ENCODE measurements at places on chromosomes 13 and 19. TPM values are rescaled to one million over a fixed set of nuclear protein-coding genes. Genes with fewer than 3 reads are reported as not detected.

- H3K4me1 ChIP-seq, result no peaks in the 10 kb centered on the region
- H3K27me3 ChIP-seq, result no peaks in the 10 kb centered on the region
- H3K27ac ChIP-seq, result no peak overlapping the region
- H3K36me3 ChIP-seq, result peaks cover 18% of the 10 kb centered on the region
- H3K4me3 ChIP-seq, result no peak overlapping the region
These were observed 11.3 kb downstream of the DDX39A start for GRCh38 chr19:14407605-14408484.

DNA sequence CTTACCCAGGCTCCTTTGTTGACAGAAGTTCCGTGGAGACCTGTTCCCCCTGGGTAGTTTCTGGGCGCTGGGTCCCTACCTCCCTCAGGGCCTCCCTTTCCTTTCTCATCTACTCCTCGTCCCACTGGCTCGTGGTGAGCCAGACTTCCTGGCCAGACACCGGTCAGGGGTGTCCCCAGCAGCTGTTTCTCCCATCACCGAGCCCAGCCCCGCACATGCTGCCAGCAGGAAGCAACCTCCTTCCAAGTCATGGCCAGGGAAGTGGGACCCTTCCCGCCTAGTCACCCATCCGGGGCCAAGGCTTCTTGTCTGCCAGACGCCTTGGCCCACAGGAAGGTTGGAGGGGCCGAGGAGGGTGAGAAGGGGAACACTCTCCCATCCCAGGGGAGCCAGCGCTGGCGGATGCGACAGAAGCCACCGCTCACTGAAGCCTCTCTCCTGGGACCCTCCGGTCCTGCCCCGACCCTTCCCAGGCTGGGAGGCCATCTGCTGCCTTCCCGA, 5.7 kb downstream of the PAK4 start:
- H3K27me3 ChIP-seq, result no peaks in the 10 kb centered on the region
- no peaks in the 10 kb centered on the region for H3K36me3 ChIP-seq
- H3K4me1 ChIP-seq, result peaks cover 28% of the 10 kb centered on the region
- no peak for DNase-seq

- no peak overlapping the region for H3K27ac ChIP-seq
- no peaks in the 10 kb centered on the region for H3K36me3 ChIP-seq
- H3K27me3 ChIP-seq, result no peaks in the 10 kb centered on the region
- no peak overlapping the region for H3K4me3 ChIP-seq
These were observed 9.5 kb downstream of the SHANK1 start for GRCh38 chr19:50710094-50710493.

Gene PLPPR3
- not detected for total RNA-seq

Gene ICAM1
- total RNA-seq, result 50.3 TPM

DNA sequence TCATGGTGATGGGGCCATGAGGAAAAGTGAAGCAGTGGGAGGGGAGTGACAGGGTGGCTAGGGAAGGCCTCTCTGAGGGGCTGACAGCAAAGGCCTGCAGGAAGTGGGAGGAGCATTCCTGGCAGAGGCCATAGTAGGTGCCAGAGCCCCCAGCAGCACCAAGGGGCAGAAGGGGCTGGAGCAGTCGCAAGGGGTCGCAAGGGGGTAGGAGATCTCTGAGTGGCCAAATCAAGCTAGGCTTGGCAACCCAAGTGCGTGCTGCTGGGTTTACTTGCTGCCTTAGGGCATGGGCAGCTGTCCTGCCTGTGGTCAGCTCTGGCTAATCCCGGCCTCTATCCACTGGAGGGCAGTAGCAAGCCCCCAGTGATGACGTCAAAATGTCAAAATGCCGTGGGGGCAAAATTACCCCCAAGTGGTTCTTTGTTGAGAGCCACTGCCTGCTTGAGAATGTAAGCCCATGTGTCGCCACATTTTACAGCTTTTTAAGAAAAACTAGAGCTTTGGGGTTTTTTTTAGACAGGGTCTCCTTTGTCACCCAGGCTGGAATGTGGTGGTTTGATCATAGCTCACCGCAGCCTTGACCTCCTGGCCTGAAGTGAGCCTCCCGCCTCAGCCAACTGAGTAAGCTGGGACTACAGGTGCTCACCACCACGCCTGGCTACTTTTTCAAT, 11.8 kb downstream of the CCDC97 start:
- H3K4me3 ChIP-seq, result no peak overlapping the region
- peaks cover 2% of the 10 kb centered on the region for H3K36me3 ChIP-seq
- H3K4me1 ChIP-seq, result peaks cover 44% of the 10 kb centered on the region
- peak overlapping the region; percentile 32 for H3K27ac ChIP-seq
- no peaks in the 10 kb centered on the region for H3K27me3 ChIP-seq

DNA sequence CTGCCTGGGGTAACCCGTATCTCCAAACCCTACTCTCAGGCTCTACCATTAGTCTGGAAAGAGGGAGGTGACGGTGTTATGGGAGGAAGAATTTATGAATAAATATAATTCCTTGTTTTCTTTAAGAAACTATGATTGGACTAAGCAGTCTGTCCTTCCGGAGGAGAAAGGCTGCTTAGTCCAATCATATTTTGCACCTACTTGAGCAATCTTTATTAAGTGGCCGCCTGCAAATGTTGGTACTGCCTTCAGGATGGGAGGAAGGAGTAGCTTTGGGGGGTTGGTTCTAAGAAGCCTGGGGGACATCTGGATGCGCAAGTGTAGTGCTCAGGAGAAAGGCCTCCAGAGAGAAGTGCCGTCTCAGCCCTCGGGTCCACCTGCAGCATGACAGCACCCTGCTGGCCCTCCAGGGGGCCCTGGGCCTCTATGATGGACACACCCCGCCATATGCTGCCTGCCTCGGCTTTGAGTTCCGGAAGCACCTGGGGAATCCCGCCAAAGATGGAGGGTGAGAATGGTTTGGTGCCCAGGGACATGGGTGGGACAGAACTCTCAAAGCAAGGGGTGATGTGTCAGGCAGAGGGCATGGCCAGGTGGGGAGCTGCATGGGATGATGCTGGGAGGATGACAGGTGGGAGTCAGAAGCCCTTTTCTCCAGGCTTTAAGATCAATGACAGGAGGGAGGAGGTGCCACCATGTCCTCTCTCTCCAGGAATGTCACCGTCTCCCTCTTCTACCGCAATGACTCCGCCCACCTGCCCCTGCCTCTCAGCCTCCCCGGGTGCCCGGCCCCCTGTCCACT, 4.1 kb downstream of the ACP4 start:
- DNase-seq, result peak; percentile 28
- peaks cover 10% of the 10 kb centered on the region for H3K36me3 ChIP-seq
- no peak overlapping the region for H3K27ac ChIP-seq
- no peaks in the 10 kb centered on the region for H3K27me3 ChIP-seq
- no peak overlapping the region for H3K4me3 ChIP-seq
- no peaks in the 10 kb centered on the region for H3K4me1 ChIP-seq

DNA sequence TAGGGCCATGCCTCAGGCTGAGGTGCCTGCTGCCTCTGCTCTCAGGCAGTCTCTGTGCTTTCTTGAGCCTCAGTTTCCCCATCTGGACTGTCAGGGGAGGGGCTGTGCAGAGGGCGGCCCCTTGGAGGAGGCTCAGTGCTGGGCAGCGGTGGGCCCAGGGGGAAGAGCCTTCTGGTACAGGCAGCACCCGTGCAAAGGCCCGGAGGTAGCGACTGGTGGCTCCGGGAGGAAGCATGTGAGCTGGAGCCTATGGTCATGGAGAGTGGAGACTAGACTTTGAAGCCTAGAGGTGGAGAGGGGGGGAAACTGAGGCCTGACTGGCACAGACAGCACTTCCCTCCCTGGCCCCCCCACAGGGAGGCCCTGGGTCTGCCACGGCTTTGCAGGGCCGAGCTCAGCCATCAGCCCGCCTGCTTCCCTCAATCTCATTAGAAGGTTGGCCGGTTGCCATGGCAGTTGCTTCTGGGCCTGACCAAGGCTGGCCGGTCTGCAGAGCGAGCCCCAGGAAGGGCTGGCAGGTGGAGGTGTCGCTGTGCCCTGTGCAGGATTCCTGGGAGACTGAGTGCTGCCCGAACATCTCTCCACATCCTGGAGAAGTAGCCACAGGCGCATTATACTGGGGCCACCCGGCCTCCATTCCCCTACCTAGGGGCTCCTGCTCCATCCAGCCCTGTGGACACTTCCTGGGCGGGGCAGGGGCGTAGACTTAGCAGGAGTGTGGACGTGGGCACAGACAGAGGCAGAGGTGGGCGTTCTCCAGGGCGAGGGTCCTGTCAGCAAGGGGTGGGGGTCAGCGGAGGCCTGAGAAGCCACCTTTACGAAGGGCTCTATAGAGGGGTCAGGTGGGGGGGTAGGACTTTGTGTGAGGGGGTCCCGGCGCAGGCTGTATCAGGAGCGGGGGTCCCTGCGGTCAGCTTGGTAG, 53.2 kb downstream of the CRTC1 start:
- H3K36me3 ChIP-seq, result no peaks in the 10 kb centered on the region
- peak overlapping the region; percentile 68 for H3K27ac ChIP-seq

- no peaks in the 10 kb centered on the region for H3K4me1 ChIP-seq
- H3K27ac ChIP-seq, result no peak overlapping the region
- DNase-seq, result no peak
These were observed 12.1 kb upstream of the MYCBP2 start for GRCh38 chr13:77338961-77339401.

Gene TINCR
- total RNA-seq, result 0.94 TPM

GRCh38 chr13:45370922-45371406, 30.0 kb upstream of the TPT1 start:
- DNase-seq, result peak; percentile 79
- H3K4me1 ChIP-seq, result no peaks in the 10 kb centered on the region
- no peak overlapping the region for H3K4me3 ChIP-seq
- H3K27me3 ChIP-seq, result no peaks in the 10 kb centered on the region
- H3K36me3 ChIP-seq, result no peaks in the 10 kb centered on the region

Gene ZNF566
- total RNA-seq, result 13.0 TPM

GRCh38 chr19:57473646-57474045, 3.7 kb downstream of the ZNF772 start:
- peak overlapping the region; percentile 10 for H3K4me3 ChIP-seq
- H3K4me1 ChIP-seq, result no peaks in the 10 kb centered on the region
- peak; percentile 7 for DNase-seq
- no peaks in the 10 kb centered on the region for H3K27me3 ChIP-seq

GRCh38 chr19:19900139-19900728, 512 bp upstream of the ZNF93 start:
- H3K4me3 ChIP-seq, result peak overlapping the region; percentile 92
- H3K36me3 ChIP-seq, result no peaks in the 10 kb centered on the region
- peak overlapping the region; percentile 32 for H3K27ac ChIP-seq
- H3K4me1 ChIP-seq, result no peaks in the 10 kb centered on the region
- no peak for DNase-seq

GRCh38 chr13:79481685-79482052, 714 bp downstream of the NDFIP2 start:
- H3K27ac ChIP-seq, result peak overlapping the region; percentile 25
- peaks cover 13% of the 10 kb centered on the region for H3K4me1 ChIP-seq
- H3K27me3 ChIP-seq, result no peaks in the 10 kb centered on the region
- peak; percentile 24 for DNase-seq

Gene FGF9
- 8.6 TPM for total RNA-seq

Gene ANKLE1
- total RNA-seq, result 0.54 TPM

DNA sequence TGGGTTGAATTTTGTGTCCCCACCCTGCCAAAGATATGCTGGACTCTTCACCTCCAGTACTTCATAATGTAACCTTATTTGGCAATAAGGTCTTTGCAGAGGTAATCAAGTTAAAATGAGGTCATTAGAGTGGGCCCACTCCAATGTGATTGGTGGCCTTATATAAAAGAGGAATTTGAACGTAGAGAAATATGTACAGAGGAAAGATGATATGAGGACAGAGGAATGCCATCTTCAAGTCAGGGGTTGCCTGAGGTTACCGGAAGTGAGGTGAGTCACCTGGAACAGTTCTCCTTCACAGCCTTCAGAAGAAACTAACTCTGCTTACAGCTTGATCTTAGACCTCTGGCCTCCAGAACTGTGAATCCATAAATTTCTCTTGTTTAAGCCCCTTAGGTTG, 69.9 kb downstream of the GPC5 start:
- H3K27me3 ChIP-seq, result no peaks in the 10 kb centered on the region
- no peaks in the 10 kb centered on the region for H3K36me3 ChIP-seq
- no peaks in the 10 kb centered on the region for H3K4me1 ChIP-seq
- H3K4me3 ChIP-seq, result no peak overlapping the region
- H3K27ac ChIP-seq, result no peak overlapping the region
- no peak for DNase-seq

DNA sequence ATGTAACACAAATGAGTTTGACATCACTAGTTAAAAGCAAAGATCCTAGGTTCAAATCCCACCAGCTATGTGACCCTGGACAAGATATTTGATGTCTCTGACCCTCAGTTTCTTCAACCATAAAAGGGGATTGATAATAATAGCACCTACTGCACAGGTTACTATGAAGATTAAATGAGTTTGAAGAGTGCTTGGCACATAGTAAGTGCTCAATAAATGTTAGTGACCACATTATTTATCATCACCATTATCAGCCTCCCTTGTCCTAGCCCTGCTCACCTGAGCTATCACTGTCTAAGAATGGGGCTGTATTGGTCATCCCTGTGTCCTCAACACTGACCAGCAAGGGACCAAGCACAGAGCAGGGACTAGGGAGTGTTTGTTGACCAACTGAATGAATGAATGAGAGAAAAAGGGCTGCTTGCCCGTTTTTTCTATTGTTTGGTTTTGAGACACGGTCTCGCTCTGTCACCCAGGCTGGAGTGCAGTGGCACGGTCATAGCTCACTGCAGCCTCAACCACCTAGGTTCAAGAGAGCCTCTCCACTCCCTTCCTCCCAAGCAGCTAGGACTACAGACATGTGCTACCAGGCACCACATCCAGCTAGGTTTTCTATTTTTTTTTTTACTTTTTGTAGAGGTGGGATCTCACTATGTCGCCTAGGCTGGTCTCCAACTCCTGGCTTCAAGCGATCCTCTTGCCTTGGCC, 26.6 kb upstream of the DACT3 start:
- H3K4me1 ChIP-seq, result no peaks in the 10 kb centered on the region
- no peak overlapping the region for H3K27ac ChIP-seq
- peaks cover 11% of the 10 kb centered on the region for H3K36me3 ChIP-seq
- DNase-seq, result no peak

DNA sequence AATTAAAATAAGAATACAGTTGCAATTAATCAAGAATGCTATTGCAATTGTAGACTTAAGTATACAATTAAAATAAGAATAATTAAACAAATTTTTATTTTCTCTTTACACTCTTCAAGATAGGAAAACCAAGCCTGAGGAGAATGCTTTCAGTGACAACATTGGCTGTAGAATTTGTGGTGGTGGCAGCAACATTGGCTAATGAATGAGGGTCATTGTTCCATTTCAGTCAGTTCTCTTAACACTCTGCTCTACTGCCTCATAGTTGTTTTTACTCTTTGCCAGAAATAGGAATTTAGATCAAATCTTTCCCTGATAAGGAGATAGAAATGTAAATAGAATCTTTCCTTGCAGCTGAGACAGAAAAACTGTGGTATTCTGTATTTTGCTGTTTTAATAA, 391.6 kb downstream of the PCDH20 start:
- H3K27ac ChIP-seq, result no peak overlapping the region
- no peaks in the 10 kb centered on the region for H3K36me3 ChIP-seq
- H3K27me3 ChIP-seq, result no peaks in the 10 kb centered on the region

DNA sequence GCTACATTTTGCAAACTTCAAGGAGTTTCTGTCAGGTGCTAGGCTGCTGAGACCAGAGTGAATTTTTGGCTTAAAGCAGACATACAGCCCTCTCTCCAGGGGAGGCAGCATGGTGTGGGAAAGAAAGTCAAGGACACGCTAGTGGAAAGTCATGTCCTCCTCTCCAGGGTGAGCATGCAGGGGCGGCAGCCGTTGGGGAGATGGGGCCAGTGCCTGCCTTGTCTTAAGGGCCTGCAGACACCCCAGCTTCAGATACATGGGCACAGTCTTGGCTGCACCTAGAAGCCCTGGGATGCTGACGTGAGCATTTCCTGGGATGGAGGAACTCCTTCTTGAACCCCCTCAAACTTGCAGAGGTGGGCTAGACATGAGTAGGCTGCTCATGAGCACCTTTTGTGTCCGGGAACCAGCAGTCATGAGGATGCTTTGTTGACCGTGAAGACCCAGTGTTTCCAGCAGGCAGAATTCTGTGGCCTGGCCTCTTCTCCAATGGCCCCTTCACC, 43.3 kb upstream of the PEPD start:
- no peak overlapping the region for H3K27ac ChIP-seq
- DNase-seq, result no peak
- no peaks in the 10 kb centered on the region for H3K36me3 ChIP-seq
- H3K4me1 ChIP-seq, result no peaks in the 10 kb centered on the region
- no peak overlapping the region for H3K4me3 ChIP-seq

All from kidney (tissue), 22 donors.